Activated T-helper 1 cell treated with anti-CD3 and anti-CD28 coated beads, Interleukin-2, amount 50 U/mL, for 16 hours (primary cell): ENCODE measurements at places on chromosomes 2 and 18.

DNA sequence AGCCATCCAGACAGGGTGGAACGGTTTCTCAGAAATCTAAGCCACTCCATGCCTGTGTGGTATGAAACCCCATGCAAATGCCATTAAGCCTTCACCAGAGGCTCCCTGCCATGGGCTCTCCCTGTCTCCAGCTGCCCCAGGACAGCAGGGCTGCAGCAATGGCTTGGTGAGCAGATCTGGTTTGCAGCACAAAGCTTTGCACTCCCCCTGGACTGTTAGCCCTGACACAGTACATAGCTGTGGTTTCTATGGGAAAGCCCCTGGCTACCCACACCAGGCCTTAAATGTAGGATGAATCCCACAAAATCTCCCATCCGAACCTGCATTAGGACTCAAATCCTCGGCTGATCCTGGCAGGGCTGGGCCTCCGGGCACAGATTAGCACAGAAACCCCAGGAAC, 291.6 kb downstream of the TNS1 start:
- no peak for DNase-seq

- no peak for DNase-seq
These were observed 1727.9 kb upstream of the SLC39A10 start for GRCh38 chr2:193929131-193929530.

DNA sequence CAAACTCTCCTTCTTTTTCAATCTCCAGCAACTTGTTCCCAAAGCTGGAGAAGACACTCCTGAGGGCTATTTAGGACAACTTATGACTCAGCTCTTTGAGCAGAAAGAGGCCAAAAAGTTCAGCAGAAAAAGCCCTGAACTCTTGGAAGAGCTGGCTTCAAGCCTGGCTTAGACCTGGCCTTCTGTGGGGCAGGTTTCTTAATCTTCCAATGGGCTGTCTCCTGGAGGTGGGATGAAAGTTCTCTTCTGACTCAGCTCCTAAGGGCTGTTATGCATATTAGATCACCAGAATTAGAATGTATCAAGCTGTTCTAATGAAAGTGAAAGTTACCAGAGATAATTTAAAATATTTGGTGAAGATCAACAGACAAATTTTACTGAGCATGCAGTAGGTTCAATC, 129.4 kb downstream of the RAD51AP2 start:
- no peak for DNase-seq

GRCh38 chr2:162148956-162149355, 3.1 kb downstream of the GCG start:
- no peak for DNase-seq

DNA sequence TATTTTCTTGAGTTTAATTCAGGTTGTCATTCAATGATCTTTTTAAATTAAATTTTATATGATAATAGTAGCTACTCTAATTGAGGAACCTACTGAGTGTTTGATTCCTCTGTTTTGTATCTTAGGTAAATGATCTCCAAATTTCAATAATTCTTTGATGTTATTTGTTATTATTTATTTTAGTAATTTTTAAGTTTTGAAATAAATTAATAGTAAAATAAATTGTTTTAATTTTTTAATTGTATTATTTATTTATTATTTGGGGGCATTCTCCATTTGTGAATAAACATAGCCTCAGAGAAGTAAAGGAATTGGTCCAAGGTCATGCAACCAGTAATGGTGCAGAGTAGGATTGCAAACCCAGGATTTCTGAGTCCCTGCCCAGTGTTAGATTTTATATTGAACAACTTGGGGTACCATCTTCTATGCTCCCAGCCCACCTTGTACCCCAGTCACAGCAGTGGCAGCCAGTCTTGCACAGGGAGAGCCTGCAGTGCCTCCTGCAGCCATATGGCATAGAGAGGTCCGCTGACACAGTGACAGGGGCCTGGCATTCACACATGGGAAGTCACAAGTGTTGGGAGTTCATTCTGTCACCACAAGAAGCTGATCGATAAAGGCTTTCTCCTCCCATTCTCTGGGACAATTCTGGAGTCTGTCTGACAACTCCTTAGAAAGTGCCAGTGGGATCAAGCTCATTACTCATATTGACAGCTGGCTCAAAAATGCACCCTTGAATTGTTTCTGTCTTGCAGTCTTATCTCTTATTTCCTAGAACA, 110.0 kb upstream of the ETAA1 start:
- DNase-seq = no peak

DNA sequence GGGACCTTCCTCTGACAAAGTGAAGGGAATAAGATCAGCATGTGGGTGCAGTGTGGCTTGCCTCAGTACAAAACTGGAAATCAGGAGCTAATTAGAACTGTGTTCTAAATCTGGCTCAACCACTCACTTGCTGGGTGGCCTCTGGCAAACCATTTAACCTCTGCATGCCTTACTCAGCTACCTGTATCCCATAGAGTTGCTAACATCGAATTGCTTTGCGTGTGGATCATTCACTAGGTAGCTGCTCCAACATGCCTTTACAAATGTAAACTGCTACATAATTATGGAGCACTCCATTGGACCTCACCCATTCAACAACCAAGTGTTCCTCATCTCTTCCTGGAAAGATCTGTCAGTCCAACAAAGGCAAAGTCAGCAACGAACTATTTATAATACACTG, 19.0 kb downstream of the PLEKHM3 start:
- DNase-seq = no peak

DNA sequence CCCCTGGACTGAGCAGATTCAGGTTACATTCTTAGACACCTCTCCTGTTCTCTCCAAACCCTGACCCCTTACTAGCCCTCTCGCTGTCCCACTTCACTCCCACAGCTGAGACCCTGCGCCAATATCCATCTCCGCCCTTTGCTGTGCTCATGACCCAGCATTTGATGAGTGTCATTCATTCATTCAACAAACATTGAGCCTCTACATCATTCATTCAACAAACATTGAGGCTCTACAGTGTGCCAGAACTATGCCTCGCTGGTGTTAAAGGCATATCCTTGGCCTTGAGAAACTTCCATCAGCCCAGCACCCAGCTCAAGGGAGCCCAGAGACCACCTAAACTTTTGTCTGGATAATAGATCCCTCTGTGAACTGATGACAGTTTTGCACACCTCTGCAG, 41.9 kb upstream of the MRPL33 start:
- DNase-seq = no peak

- no peak for DNase-seq
These were observed 75.5 kb downstream of the DDX1 start for GRCh38 chr2:15666861-15667808.
